Gastroesophageal sphincter (tissue), 4 donors: ENCODE measurements at places on chromosomes 3 and 15. TPM values are rescaled to one million over a fixed set of nuclear protein-coding genes. Genes with fewer than 3 reads are reported as not detected.

Gene PLCB2
- total RNA-seq, result 11.4 TPM

DNA sequence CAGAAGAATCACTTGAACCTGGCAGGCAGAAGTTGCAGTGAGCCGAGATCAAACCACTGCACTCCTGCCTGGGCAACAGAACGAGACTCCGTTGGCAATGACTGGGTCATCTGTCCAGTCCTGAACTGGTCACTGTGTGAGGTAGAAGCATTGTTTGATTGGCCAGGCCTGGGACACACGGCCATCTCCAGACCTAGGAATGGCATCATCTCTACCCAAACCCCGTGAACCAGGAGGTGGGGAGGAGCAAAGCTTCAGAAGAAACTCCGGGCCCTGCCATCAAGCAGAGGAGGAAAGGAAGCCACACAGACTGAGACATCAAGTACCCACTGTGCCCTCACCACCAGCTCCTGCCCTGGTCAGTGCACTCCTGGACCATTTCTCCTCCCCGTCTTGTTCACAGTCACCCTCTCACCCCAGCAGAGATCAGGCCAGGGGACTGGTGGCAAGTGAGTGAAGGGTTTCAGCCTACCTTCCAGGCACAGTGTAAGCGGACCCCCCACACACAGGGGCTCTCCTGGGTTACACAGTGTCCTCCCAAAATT, 31.6 kb downstream of the GOLGA6L2 start:
- no peak for ATAC-seq

DNA sequence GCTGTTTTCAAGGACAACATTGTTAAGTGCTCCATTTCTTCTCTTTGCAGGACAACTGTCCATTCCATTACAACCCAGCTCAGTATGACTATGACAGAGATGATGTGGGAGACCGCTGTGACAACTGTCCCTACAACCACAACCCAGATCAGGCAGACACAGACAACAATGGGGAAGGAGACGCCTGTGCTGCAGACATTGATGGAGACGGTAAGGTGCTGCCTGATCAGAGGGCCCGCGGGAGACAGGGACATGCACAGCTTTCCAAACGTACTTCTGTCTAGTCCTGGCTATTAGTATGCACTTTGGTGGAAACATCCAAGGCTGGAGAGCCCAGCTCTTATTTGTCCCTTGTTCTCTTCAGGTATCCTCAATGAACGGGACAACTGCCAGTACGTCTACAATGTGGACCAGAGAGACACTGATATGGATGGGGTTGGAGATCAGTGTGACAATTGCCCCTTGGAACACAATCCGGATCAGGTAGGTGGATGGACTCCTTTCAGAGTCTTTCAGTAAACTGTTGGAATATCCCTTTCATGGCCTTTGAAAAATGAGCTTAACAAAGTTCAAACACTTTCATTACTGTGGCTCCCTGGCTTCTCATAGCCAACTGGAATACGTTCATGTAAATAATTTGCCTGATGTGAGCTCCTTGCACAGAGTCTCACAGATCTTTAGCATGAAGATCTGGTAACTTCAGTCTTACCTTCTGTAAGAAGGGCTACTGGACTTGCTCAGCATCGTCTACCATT, 10.4 kb downstream of the THBS1 start:
- ATAC-seq, result no peak

DNA sequence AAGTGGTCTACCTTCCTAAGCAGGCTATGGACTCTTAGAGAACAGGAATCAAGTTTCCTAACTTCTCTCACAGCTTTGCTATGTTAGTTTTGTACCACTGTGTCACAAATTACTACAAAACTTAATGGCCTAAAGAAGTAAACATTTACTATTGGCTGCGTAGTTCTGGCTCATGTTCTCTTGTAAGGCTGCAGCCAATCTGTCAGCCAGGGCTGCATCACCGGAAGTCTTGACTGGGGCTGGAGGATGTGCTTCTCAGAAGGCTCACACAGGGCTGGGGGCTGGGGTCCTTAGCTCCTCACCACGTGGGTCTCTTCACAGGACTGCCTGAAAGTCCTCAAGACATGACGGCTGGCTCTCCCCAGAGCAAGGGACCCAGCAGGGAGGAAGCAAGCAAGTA, 15.5 kb downstream of the STIMATE start:
- ATAC-seq, result no peak
